ENCODE measurements at places on chromosomes 11 and 22.

GRCh38 chr11:34653031-34653430 is 32.1 kb downstream of the EHF start:
- DNase-seq = no peak

GRCh38 chr11:79940165-79940564 is 499.3 kb upstream of the TENM4 start:
- no peak for DNase-seq

GRCh38 chr22:45237065-45237990 is 3.4 kb downstream of the KIAA0930 start:
- DNase-seq = no peak

DNA sequence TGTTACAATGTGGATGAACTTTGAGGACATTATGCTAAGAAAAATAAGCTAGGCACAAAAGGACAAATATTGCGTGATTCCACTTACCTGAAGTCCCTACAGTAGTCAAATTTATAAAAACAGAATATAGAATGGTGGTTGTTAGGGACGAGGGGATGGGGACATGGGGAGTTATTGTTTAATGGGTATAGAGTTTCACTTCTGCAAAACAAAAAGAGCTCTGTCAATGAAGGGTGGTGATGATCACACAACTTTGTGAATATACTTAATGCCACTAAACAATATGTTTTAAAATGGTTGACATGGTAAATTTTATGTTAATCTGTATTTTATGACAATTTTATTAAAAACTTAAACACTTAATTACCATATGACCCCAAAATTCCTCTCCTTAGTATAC is 26.1 kb downstream of the INTS4 start:
- DNase-seq = no peak

- DNase-seq = no peak
Measured at GRCh38 chr11:61964058-61964665, 3.3 kb downstream of the FTH1 start.

GRCh38 chr11:95556342-95557163 is 233.0 kb downstream of the FAM76B start:
- DNase-seq = no peak

DNA sequence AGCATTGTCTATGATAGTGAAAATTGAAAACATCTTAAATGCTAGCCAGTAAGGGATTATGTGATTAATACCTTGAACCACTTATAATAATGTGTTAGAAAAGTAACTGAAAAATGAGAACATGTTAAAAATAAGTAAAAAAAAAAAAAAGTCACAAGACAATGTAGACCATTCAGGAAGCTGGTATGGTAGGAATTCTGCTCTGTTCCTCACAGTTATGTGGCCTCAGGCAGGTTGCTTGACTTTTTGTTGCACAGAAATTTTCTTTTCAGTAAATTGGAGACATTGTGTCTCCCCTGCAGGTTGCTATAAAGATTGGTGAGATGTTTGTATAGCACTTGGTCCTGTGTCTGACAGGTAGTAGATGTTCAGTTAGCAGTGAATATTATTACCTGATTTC is 17.3 kb upstream of the PLET1 start:
- no peak for DNase-seq

GRCh38 chr11:91790346-91791170 is 434.1 kb upstream of the FAT3 start:
- no peak for DNase-seq

DNA sequence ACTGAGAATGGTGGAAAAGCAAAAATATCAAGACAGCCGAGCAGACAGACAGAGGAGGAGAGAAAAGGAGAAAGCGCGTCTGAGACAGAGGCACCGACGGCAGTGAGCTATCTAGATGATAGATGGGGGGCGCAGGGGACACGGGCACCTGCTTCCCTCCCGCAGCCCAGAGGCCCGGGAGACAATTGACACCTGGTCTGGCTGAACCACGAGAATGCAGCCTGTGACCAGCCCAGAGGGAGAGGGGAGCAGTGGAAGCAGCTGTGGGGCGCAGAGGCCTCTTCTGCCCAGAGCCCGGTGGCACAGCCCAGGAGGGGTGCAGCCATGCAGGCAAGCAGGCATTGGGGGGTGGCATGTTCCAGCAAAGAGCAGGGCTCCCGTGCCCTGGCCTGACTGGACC is 48.2 kb downstream of the ELFN2 start:
- no peak for DNase-seq

- DNase-seq = no peak
Measured at GRCh38 chr11:98862169-98862568, 158.6 kb upstream of the CNTN5 start.

Measured in NCI-H1930 (cell line).